ENCODE measurements at places on chromosomes 12 and 14. TPM values are rescaled to one million over a fixed set of nuclear protein-coding genes. Genes with fewer than 3 reads are reported as not detected.

DNA sequence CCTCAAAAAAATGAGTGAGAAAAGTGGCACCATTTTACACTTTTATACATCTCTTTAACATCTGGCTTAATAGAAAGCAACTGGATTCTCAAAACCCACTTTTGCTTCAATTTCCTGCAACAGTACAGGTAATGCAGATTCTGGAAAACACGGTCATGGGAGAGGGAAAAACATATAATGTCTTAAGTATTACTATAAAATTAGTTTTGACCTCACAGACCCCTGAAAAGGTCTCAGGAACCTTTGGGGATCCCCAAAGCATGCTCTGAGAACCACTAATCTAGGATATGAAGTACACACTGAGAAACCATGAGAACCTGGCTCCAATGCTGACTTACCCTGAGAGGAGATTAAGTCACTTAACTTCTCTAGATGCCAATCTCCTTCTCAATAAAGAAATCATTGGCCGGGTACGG lies 64.7 kb downstream of the PPP2R5E start:
- H3K4me1 ChIP-seq, result peaks cover 43% of the 10 kb centered on the region
- no peak overlapping the region for H3K4me3 ChIP-seq
- no peak for DNase-seq
- H3K27ac ChIP-seq, result peak overlapping the region; percentile 41
- no peaks in the 10 kb centered on the region for H3K27me3 ChIP-seq

- H3K27me3 ChIP-seq, result no peaks in the 10 kb centered on the region
- no peak overlapping the region for H3K4me3 ChIP-seq
- DNase-seq, result no peak
- no peaks in the 10 kb centered on the region for H3K4me1 ChIP-seq
- no peak overlapping the region for H3K27ac ChIP-seq
Measured at GRCh38 chr14:22427771-22428231, 161.2 kb downstream of the DAD1 start.

DNA sequence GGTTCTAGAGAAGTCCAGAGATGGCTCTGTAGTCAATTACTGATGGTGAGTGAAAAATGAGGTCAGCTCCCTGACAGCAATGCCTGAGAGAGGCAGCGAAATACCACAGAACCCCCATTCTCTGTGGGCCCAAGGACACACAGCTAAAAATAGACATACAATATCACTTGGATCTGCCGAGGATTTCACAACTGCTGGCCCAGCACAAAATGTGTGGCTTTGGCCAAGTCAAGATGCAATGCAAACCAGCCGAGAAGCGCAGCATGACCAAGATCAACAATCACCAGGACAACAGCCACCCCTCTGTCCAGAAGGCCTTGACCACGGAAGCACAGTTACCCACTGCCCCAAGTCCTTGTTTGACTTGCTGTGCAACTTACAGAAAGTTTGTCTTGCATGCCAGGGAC lies 52.2 kb downstream of the CKAP4 start:
- H3K27me3 ChIP-seq, result peaks cover 15% of the 10 kb centered on the region
- no peaks in the 10 kb centered on the region for H3K36me3 ChIP-seq
- H3K4me1 ChIP-seq, result no peaks in the 10 kb centered on the region
- no peak for DNase-seq
- H3K27ac ChIP-seq, result no peak overlapping the region
- no peak overlapping the region for H3K4me3 ChIP-seq

DNA sequence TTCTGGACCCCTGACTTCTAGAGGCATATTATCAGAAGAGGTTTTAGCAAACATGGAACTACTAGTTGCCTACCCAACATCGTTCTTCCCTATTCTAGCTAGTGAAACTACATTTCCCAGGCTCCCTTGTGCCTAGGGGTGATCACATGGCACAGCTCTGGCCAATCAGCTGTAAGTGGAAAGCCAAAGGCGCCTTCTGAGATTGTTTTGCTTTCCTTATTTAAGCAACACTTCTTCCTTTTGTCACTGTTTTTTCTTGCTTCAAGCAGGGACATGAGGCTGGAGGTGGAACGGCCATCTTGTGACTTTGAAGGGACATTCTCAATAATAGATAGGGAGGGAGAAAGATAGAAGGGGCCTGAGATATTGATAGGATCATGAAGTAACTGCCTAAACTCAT lies 136.7 kb downstream of the ZNF664 start:
- no peaks in the 10 kb centered on the region for H3K4me1 ChIP-seq
- H3K27me3 ChIP-seq, result peaks cover 4% of the 10 kb centered on the region
- DNase-seq, result peak; percentile 20
- H3K4me3 ChIP-seq, result no peak overlapping the region
- H3K36me3 ChIP-seq, result no peaks in the 10 kb centered on the region

AQP6 gene
- total RNA-seq, result not detected

KRT6C gene
- total RNA-seq, result not detected

FKBP4 gene
- total RNA-seq, result 62.6 TPM

DNA sequence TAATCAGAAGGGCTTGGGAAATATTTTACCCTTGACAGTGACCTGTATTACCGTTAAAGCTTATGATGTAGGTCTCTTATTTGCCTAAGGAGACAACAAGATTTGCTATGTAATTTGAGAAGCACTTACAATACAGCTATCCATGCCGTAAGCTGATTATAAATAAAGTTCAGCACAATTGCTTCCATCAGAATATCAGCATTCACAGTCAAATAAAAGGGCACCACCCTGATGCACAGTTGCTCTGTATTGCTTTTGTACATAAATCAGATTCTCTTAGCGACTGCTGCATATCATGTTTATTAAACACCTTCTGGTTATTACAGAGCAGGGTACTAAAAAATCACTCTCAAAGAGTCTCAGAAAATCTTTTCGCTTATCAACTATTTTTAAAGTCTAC lies 67.3 kb upstream of the VRK1 start:
- H3K27me3 ChIP-seq, result peaks cover 19% of the 10 kb centered on the region
- no peaks in the 10 kb centered on the region for H3K36me3 ChIP-seq
- H3K4me1 ChIP-seq, result no peaks in the 10 kb centered on the region
- no peak for DNase-seq

- H3K4me3 ChIP-seq, result peak overlapping the region; percentile 16
- no peak for DNase-seq
- peaks cover 64% of the 10 kb centered on the region for H3K36me3 ChIP-seq
- no peaks in the 10 kb centered on the region for H3K27me3 ChIP-seq
Measured at GRCh38 chr14:99207456-99207855, 64.5 kb downstream of the BCL11B start.

- H3K27me3 ChIP-seq, result no peaks in the 10 kb centered on the region
- no peak for DNase-seq
- peaks cover 2% of the 10 kb centered on the region for H3K4me1 ChIP-seq
- no peak overlapping the region for H3K4me3 ChIP-seq
- no peaks in the 10 kb centered on the region for H3K36me3 ChIP-seq
- H3K27ac ChIP-seq, result no peak overlapping the region
Measured at GRCh38 chr12:89975574-89975973, 266.9 kb upstream of the ATP2B1 start.

OR6C2 gene
- total RNA-seq, result not detected

GRCh38 chr14:92955381-92955780 lies 32.4 kb downstream of the CHGA start:
- no peaks in the 10 kb centered on the region for H3K27me3 ChIP-seq
- peaks cover 2% of the 10 kb centered on the region for H3K36me3 ChIP-seq
- no peak overlapping the region for H3K4me3 ChIP-seq
- no peaks in the 10 kb centered on the region for H3K4me1 ChIP-seq
- DNase-seq, result no peak
- H3K27ac ChIP-seq, result no peak overlapping the region

EGLN3 gene
- 10.9 TPM for total RNA-seq

DNA sequence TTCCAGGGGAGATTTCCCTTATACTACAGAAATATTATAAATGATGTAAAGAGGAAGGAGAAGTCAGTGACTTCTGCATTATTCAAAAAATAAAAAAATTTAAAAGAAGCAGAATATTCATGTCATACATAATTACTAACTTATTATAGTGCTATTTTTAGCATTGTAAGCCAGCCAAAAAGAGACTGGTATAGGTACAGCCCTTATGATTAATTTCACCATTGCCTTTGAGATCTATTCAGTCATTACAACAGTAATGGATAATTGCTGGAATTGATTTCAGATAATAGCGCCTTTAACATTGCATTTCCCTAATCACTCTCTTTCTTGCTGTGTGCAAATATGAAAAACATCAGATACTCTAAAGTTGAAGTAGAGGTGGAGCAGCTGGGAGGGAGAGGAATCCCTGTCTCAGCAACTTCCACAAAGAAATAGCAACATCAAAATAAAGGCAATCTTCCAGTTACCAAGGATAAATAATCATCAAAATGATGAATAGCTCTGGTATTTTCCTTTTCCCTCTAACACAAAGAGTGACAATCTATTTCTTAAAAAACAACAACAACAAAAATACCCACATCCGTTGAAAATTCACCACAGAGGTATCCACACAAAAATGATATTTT lies 71.8 kb upstream of the OVCH1 start:
- H3K27ac ChIP-seq, result no peak overlapping the region
- no peaks in the 10 kb centered on the region for H3K4me1 ChIP-seq
- DNase-seq, result no peak
- H3K4me3 ChIP-seq, result no peak overlapping the region
- H3K27me3 ChIP-seq, result no peaks in the 10 kb centered on the region
- H3K36me3 ChIP-seq, result no peaks in the 10 kb centered on the region

DNA sequence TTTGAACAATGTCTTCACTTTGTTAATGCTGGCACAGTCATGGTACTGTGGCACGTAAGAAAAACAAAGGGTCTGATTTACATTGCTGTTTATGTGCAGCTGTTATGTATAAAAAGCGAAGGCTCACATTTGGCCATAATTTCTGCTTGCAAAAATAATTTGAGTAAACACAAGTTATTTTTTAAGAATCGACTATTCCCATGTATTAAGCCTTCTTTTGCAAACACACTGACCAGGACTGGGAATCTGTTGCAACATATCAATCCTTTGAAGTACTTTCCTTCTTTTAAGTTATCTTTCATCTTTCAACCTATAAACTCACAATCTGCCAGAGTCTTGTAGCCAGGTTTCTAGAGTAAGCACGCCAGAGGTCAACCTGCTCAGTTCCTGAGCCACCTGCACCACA lies 145.4 kb upstream of the BMP4 start:
- H3K36me3 ChIP-seq, result no peaks in the 10 kb centered on the region
- DNase-seq, result no peak
- no peaks in the 10 kb centered on the region for H3K4me1 ChIP-seq

DNA sequence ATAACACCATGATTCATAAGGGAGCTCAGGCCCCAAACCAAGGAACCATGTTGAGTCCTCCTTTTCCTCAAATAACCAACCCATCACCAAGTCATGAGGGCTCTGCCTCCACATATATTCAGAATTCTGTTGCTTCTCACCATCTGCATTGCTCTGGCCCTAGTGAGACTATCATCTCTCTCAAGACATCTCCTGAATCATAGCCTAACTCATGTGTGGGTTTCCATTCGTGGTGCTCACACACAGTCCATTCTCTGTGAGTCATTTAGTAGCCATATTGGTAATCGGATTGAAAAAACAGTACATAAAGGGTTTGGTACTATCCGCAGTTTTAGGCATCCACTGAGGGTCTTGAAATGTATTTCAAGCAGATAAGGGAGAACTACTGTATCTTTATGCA lies 5.1 kb upstream of the SLC38A2 start:
- no peaks in the 10 kb centered on the region for H3K27me3 ChIP-seq
- DNase-seq, result no peak
- H3K36me3 ChIP-seq, result peaks cover 3% of the 10 kb centered on the region
- H3K4me3 ChIP-seq, result no peak overlapping the region

ASPG gene
- total RNA-seq, result not detected

- no peak overlapping the region for H3K27ac ChIP-seq
- H3K4me3 ChIP-seq, result no peak overlapping the region
- H3K4me1 ChIP-seq, result no peaks in the 10 kb centered on the region
- no peak for DNase-seq
Measured at GRCh38 chr12:82047446-82047845, 288.3 kb upstream of the PPFIA2 start.

DNA sequence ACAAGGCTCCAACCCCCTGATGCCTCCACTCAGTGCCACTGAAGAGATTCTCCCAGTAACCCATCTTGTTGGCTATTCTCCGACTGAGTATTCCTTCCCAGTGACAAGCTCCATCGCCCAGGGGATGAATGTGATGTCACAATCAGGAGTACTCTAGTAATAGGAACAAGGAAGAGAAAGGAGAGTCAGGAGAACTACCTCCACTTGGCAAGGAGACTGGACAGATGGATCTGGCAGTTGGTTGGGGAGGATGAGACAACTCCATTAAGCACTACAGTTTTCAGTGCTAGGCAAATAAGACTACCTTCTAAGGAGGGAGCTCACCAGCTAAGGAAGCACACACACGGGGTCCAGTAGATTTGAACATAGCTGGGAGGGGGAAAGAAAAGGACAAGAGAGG lies 5.3 kb downstream of the RNF41 start:
- H3K4me3 ChIP-seq, result no peak overlapping the region
- H3K27ac ChIP-seq, result no peak overlapping the region
- H3K27me3 ChIP-seq, result no peaks in the 10 kb centered on the region
- no peak for DNase-seq

DNA sequence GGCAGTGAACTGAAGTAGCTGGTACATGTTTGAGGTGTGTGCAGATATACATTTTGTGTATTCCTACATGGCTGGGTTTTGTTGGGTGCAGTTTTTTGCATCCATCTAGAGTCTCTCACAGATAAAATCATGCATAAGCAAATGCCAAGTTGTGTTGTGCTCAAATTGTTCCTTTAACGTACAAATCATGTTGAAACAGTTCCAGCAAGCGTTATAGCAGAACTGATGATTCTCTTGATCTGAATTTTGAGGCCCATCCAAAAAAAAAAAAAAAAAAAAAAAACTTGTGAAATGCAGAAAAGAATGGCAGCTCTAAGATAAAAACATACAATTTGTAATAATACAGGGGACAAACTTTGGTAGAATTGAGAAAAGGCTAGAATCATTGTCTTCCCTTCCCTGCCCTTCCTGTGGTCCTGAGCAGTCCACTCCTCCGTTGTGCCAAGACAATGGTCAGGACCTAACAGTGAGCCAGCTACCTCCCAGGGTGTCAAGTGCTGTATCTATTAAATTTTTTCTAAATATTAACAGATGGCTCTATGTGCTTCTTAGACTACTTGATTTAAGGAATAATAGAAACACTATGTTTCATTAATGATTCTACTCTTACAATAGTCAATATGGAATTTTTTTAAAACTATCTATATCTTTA lies 122.1 kb downstream of the PLEKHA5 start:
- H3K4me3 ChIP-seq, result no peak overlapping the region
- H3K27me3 ChIP-seq, result no peaks in the 10 kb centered on the region
- no peaks in the 10 kb centered on the region for H3K4me1 ChIP-seq
- no peaks in the 10 kb centered on the region for H3K36me3 ChIP-seq
- no peak overlapping the region for H3K27ac ChIP-seq
- DNase-seq, result no peak

GRCh38 chr14:75469606-75470237 lies 41.9 kb downstream of the JDP2 start:
- no peaks in the 10 kb centered on the region for H3K36me3 ChIP-seq
- no peak for DNase-seq
- no peak overlapping the region for H3K27ac ChIP-seq
- no peaks in the 10 kb centered on the region for H3K27me3 ChIP-seq
- H3K4me3 ChIP-seq, result no peak overlapping the region

- H3K4me3 ChIP-seq, result no peak overlapping the region
- no peak for DNase-seq
- H3K4me1 ChIP-seq, result peaks cover 6% of the 10 kb centered on the region
- H3K27me3 ChIP-seq, result no peaks in the 10 kb centered on the region
- H3K27ac ChIP-seq, result no peak overlapping the region
Measured at GRCh38 chr12:92471551-92471950, 231.2 kb upstream of the PLEKHG7 start.

GUCY2C gene
- not detected for total RNA-seq

GRCh38 chr12:31321897-31322228 lies 4.1 kb downstream of the SINHCAF start:
- DNase-seq, result no peak
- no peaks in the 10 kb centered on the region for H3K27me3 ChIP-seq
- peaks cover 12% of the 10 kb centered on the region for H3K36me3 ChIP-seq
- H3K4me1 ChIP-seq, result peaks cover 65% of the 10 kb centered on the region
- peak overlapping the region; percentile 56 for H3K4me3 ChIP-seq
